NCI-H2081 treated with DMSO at 0.1 percent for 48 hours (cell line): ENCODE measurements at places on chromosomes 2 and 18.

DNA sequence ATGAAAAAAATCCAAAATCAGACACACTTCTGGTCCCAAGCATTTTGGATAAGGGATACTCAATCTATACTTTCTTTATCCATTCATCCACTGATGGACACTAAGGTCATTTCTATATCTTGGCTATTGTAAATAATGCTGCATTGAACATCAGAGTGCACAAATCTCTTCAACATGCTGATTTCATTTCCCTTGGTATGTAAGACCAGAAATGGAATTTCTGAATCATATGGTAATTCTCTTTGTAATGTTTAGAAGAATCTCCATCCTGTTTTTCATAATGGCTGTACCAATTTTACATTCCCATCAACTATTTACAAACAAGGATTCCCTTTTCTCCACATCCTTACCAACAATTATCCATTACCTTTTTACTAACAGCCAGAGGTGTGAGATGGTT is 33.7 kb upstream of the MCM6 start:
- DNase-seq: no peak

DNA sequence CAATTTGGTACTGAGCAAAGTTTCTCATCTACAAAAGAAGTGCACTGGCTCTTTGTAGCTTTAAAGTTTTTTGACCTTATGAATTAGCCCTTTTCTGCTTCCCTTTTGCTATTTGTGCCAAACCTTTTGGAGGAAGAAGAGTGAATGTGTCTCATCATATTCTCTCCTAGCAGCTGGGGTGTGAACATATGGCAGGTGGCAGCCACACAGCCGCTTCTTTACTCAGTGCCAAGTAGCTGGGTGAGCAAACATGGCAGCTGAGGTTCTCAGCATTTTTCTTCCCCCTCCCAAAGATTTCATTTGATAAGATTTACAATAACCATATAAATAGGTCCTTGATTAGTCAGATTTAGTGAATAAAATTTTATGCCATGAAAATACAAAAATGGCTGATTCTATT is 46.7 kb upstream of the STK17B start:
- no peak for DNase-seq

DNA sequence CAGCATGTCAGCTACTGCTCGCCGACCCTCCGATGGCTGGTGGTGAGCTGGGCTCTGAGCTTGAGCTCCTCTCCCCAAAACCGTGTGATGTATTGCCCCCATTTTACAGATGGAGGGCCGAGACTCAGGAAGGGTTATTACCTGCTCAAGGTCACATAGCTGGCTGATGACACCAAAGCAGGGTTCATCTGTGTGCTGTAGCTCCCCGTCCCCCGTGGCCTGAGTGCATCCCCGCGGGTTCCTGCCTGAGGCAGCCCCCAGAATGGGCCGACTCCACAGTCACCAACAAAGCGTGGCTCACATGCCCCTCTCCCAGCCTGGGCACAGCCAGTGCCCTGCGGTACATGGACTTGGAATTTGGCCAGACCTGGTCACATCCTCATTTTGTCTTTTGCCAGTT is 198.6 kb downstream of the TFCP2L1 start:
- no peak for DNase-seq

- DNase-seq: no peak
These were observed 12.2 kb downstream of the DOK1 start for GRCh38 chr2:74566754-74567085.

DNA sequence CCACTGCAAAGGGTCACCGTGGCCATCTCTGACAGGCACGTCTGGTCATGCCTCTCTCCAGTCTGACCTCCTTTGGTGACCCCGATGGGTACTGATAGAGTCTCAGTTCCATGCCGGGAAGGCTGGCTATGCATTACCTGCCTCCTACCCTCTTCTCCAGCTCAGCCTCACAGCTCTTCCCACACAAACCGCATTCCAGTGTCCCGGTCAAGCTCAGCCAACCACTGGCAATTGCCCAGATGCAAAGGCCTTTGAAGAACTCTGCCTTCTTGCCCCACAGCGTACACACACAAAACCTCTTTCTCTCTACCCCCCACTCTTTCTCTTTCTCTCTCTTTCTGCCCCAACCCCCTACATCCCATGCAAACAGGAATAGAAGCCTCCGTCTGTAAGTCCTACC is 37.6 kb downstream of the TMEM163 start:
- DNase-seq: no peak

- DNase-seq: no peak
These were observed 1.9 kb downstream of the CHRNG start for GRCh38 chr2:232541195-232541960.

DNA sequence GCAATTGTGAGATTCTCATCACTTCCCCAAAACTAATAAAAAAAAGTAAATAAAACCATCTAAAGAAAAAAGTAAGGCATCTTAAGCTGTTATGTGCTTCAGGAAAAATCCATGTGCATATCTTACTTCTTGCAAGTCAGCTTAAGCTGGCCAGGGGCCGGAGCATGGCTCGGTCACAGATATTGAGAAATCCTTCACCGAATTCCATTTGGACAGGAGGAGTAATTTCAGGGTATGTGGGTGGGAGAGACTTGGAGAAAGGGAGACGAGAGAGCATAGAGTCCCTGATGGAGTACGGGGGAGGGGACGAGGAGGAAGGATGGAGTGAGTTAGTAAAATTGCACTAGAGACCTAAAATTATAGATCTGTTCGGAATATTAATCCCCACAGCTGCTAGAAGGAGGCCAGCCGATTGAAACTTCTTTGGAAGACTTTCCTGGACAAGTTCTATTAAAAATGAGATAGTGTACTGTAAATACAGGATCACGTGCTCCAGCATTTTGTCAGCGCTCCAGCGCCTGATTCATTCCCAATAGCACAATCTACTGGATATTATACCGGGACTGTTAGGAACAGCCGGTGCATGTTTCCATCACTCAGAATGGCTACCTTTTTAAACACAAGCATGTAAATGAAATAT is 438.5 kb downstream of the ZNF516 start:
- DNase-seq: no peak

DNA sequence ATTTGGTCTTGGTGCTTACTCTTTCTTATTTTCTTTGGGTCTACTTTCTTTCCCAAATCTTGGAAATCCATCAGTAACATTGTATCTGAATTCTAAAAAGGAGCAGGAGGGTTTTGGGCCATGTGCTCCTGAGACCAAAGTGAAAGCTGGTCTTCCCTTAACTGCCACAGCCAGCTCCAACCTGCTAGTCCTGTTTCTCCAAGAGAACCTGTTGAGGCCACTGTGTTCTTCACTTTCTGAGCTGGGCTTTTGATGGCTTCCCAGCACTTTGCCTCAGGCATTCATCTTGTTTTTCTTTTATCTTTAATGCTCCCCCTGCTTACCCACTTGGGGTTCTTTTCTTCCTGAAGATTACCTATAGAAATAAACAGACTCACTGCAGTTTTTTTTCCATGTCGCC is 53.3 kb downstream of the ARHGAP28 start:
- no peak for DNase-seq

- no peak for DNase-seq
These were observed 40.8 kb downstream of the WDR35 start for GRCh38 chr2:19949071-19949470.

DNA sequence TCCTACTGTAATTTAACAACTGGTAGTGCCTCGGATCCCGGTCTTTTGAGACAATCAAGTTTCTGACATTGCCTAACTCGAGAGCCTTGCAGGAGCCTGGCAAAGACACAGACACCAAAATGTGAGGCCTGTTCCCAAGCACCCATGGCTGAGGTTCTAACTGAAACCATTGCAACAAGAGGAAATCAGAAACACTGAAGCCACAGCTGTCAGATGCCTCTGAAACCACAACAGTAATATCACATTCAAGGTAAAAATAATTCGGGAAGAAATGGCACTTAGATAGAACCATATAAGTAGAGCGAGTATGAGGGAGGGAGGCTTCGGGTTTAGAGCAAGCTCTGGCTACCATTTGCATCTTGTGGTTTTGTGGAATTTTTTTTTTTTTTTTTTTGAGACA is 285.9 kb downstream of the FBXO15 start:
- no peak for DNase-seq

GRCh38 chr2:10058251-10059015 is 15.1 kb downstream of the KLF11 start:
- DNase-seq: no peak

- no peak for DNase-seq
These were observed 118.4 kb downstream of the ARL4C start for GRCh38 chr2:234378440-234378839.

- DNase-seq: no peak
These were observed 976.1 kb upstream of the GYPC start for GRCh38 chr2:125679903-125680302.

DNA sequence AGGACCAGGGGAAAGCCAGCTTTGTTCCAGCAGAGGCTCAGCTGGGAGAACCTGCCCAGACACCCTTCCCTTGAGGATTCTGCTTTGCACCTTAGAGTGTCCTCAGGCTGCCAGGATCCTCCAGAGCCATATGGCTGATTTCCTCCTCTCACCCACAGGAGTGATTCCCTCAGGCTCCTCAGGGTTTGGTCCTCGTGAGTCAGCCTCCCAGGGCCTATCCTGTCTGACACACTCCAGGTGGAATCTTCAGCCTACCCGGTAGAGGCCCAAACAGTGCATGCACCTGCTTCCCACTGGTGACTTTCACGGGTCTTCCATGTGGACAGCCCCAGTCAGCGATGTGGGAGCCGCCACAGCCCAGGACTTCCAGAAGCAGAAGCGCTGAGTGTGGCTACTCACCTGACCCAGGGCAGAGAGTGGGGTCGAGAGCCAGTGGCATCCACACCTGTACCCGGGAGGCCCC is 73.3 kb downstream of the TFCP2L1 start:
- DNase-seq: no peak

- no peak for DNase-seq
These were observed 1.4 kb downstream of the TGIF1 start for GRCh38 chr18:3451183-3451988.

DNA sequence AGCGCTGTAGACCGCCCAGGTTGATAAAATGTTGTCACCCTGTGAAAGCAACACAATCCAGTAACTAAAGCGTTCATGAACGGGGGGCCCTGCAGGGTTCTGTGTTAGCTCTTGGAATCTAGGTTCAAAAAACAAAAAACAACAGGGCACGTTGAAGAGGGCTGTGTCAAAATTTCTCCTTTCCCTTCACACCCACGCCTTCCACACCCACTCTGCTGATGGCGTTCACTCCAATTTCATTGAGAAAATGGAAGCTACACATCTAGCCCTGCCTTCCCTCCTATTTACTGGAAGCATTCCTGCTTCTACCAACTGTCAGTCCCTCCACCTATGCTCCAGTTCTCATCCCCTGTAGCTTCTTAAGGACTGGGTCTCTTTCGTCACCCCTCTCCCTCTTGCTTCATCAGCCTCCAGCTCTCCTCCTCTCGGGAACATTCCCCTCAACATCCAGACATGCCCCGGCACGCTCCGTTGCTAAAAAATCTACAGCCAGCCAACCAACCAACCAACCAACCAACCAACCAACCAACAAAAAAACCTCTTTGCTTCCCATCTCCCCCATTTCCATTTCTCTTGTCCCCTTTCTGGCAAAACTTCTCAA is 98.4 kb upstream of the SP3 start:
- DNase-seq: no peak

DNA sequence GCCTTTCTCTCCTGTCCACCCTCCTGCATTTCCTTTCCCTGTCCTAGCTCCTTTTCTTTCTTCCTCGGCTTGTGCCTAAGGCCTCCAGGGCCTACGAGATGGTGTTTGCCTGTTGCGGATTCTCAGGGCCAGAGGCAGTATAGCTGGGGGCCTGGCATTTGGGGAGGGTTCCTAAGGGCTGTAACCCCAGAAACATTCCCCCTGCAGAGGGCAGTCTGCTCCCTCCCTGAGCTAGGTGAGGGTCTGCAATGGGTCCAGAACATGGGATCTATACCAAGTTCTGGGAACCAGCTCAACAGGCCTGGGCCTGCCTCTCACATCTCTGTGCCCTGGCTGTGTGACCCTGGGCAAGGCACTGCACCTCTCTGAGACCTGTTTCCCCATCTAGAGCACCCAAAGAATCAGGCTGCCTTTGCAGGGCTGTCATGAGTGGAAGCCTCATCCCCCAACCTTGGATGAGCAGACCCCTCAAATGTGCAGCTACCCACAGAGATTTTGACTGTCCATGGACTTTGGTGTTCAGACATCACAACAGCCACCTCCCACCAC is 97.5 kb downstream of the GLI2 start:
- DNase-seq: no peak

GRCh38 chr2:190717306-190717705 is 68.4 kb downstream of the NAB1 start:
- no peak for DNase-seq

DNA sequence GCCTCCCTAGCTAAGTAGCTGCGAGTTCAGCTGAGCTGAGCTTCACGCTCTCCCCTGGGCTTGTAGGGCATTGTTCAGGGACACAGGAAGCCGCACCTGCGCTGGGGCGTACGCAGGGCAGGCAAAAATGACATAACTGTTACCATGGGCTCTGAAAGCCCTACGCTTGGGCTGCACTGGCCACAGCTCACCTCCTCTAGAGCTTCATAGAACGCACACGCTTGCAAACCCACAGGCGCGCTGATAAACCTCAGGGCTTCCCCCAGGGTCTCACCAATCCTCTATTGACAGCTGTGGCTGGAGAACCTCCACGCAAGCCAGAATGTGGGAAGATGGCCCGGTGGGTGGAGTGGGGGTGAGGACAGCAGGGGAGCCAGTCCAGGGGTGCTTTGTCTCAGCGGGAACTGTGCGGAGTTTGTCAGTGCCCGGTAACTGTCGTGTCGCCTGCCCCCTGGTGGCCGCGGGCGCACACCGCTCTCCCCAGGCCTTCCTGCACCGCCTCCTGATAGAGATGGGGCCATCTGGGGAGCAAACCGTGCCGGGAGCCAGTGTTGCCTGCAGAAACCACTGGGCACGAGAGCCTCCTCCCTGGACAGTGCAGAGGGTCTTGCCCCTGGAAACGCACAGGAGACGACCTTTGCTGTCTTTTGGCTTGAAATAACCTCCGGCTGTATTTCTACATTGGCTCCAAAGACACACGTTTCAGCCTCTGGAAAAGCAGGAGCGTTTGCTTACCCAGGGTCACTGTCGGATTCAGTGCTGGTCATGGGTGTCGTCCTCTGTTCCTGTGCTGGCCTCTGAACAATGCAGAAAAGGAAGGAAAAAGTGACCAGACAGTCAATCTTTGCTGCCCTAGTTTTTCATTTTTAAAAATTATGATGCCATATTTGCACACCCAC is 17.0 kb upstream of the CIDEA start:
- DNase-seq: no peak

DNA sequence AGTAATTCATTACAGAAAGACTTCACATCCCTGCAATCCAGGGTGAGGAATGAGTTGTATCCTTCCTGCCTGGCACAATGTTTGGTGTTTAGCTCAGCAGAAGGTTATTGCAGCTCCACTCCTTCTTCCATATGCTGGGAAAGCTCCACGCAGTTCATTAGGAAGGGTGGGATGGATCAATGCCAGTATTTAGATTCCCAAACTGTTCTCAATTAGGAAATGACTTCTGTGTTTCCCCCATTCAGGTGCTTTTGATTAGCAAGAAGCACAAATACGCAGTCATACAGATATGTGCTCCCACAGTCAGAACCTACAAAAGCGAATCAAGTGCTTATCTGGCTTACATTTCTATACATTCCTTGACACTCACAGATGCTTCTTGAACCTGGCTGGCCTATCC is 340.6 kb downstream of the NYAP2 start:
- no peak for DNase-seq
